ENCODE measurements at places on chromosomes 12 and 14. TPM values are rescaled to one million over a fixed set of nuclear protein-coding genes. Genes with fewer than 3 reads are reported as not detected.

DNA sequence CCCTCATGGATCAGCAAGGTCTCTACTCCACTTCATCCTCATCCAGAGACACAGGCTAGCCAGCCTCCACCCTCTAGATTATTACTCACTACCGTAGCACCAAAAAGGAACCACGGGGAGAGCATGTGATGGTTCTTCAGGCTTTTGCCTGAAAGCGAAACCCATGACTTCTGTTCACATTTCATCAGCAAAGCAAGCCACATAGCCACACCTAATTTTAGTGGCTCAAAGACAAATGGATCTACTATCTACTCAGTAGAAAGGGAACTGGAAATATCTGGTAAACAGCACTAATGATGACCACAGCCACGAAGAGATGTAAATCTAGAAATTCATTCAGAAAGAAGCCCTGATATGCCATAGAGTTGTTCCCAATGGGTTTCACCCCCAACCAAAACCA is 51.4 kb downstream of the VCPKMT start:
- peak; percentile 72 for DNase-seq

CLEC9A gene
- not detected for total RNA-seq

CPNE8 gene
- total RNA-seq = not detected

GRCh38 chr12:125110641-125111360 is 45.6 kb downstream of the AACS start:
- no peak for DNase-seq

DNA sequence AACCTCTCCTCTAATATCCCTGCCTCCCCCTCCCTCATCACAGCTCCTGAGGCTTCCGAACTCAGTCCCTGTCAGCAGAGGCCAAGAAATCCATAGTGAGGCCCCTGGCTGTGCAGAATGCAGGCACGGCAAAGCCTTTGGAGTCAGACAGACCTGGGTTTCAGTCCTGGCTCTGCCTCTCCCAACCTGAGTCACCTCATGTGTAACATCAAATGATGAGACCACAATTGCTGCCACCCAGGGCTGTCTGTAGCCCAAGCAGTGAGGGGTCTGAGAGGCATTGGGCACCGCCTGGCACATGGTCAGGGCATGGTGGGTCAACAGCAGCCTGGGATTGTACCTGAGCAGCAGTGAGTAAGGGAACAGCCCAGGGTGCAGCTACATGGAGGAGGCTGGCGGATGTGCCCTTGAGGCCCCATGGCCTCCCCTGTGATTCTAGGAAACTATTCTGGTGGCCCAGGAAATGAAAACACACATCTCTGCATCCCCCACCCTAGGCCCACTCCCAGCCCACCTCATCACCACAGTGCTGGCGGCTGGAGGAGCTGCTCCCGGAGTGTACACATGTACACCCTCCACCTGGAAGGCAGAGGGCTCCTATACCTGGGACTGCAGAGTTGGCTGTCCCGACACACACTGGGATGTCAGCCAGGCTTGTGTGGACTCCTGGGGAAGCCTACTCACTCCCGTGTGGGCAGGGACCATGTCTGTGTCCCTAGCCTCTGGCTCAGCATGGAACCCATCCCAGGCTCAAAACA is 7.7 kb downstream of the ANKRD33 start:
- no peak for DNase-seq

DNA sequence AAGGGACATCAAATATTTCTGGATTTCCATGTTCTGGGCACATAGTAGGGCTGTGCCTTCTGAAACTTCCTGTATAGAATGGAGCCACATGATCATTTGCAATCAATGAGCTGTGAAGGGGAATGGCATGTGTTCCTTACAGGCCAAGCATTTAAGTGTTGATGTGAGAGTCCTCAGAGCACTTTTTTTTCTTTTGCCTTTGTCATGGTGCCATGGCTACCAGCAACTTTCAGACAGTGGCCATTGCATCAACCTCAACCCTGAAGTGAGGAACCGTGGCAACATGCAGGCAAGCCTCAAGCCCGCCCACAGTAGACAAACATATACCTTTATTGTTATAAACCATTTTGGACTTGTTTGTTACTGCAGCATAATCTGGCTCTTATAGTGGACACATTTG is 948.1 kb downstream of the NRXN3 start:
- no peak for DNase-seq

GRCh38 chr14:68965261-68965761 is 13.8 kb downstream of the ACTN1 start:
- DNase-seq = no peak

DNA sequence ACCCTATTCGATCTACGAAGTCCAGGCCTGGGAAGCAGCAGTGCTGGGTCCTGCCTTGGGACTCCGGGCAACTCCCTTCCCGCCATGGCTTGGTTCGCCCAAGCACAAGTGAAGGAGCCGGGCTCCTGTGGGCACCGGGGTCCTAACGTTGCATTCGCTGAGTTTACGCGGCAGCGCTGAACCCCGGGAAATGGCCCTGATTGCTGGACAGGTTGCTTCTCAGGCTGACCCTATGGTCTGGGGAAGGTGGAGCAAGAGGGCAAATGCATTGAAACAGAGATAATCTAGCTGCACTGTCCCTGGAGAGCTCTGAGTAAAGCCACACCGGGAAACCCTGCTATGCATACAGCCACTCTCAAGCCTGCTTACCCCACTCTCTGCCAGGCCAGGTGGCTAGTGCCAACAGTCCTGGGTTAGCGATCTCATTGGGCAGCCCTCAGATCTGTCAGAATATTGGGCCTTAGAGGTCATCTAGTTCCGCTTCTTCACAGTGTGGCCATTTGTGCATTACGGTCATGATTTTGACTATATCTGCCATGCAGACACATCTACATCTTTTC is 11.3 kb downstream of the SYNE3 start:
- DNase-seq = no peak

DNA sequence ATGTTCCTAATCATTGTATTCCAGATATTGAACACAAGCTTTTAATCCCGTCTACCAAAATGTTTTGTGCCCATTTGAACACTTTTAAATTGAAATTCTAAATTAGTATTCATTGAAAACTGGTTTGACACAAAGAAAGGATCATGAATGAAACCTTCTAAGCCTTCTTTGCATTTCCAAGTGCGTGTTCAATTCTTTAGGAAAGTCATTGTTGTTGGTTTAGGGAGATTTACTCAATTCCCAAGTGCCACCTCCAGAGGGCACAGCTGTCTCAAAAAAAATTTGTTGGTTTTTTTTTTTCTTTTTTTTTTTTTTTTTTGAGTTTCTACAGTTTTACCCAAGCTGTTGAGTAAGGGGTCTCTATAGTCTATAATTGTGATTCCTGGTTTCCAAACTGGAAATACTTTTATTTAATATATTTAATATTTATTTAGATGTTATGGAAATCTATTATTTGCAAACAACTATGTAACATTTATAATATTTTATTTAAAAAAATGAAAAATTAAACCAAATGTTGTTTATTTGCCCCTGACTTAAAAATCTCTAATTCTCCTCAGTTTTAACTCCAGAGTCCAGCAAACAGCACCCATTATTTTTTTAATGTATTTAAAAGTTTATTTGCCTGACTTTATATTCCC is 79.9 kb downstream of the NEDD1 start:
- peak; percentile 39 for DNase-seq

IL22 gene
- total RNA-seq = not detected

GRCh38 chr12:90978117-90978770 is 23.3 kb upstream of the CCER1 start:
- peak; percentile 83 for DNase-seq

DNA sequence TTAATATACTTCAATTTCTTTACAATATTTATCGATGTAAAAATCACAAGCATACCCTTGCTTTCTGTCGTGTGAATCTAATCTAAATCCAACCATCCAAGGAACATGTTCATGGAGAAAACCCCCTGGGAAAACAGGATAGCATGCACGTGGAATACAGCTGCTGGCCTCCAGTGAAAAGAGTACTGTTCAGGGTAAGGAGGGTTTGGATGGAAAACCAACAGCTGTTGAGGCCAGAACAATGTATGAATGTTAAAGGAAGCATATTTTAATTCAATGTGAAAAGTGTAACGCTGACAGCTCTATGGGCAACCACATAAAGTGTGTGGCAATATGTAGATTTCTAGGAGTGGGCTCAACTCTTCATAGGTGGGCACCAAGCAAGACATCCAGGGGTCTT is 344.0 kb downstream of the TMEM132D start:
- DNase-seq = no peak

DNA sequence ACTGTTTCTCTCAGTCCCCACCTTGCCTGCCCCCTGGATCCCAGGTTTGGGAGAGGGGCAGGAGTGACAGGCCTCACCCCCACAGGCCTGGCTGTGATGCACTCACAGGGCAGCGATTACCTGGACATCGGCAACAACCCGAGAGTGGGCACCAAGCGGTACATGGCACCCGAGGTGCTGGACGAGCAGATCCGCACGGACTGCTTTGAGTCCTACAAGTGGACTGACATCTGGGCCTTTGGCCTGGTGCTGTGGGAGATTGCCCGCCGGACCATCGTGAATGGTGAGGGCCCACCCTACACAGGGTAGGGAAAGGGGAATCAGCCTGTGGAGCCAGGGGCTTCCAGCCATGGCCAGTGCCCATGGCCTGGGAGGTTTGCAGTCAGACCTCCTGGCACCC is 8.6 kb downstream of the ACVRL1 start:
- no peak for DNase-seq

CLEC4D gene
- not detected for total RNA-seq

SMAGP gene
- total RNA-seq = 3.6 TPM

DNA sequence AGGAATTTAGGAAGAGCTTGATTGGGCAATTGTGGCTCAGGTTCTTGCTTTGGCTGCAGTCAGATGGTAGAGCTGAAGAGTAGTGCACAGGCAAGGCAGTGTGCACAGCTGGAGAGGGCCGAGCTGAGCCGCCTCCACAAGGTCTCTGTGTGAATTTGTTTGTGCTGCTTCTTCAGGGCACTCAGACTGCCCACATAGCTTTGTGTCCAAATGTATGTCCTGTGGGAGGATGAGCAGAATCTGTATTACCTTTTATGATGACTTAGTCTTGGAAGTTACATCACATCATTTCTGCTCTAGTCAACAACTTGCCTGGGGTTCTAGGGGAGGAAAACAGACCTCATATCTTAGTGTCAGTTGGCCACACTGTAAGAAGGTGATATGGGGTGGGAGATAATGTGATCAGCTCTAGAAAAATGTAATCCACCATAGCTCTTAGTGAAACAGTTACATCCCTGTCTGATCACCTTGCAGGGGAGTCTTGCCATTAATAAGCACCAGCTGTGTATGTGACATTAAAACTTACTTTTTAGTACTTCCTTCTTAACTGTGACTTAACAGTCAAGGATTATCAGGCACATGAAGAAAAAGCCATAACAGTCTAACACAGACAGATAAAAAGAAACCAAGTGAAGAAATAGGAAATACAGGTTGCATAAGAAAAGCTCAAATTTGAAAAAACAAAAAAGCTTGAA is 53.4 kb downstream of the RCOR1 start:
- no peak for DNase-seq

DNA sequence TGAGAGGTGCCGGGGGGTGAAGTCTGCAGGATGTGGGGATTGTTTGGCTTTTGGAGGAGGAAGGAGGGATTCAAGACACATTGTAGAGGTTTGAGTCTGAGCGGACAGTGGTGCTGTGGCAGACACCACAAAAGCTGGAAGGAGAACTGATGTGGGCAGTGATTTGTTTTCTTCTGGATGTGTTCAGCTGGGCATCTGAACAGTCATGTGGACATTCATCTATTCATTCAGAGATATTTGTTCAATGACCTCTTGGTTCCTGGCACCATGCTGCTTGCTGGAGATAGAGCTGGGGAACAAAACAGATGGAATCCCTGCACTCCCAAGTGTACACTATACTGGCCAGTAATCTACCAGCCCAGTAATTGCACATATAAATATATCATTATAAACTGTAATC is 64.0 kb downstream of the PTPN11 start:
- DNase-seq = no peak

DNA sequence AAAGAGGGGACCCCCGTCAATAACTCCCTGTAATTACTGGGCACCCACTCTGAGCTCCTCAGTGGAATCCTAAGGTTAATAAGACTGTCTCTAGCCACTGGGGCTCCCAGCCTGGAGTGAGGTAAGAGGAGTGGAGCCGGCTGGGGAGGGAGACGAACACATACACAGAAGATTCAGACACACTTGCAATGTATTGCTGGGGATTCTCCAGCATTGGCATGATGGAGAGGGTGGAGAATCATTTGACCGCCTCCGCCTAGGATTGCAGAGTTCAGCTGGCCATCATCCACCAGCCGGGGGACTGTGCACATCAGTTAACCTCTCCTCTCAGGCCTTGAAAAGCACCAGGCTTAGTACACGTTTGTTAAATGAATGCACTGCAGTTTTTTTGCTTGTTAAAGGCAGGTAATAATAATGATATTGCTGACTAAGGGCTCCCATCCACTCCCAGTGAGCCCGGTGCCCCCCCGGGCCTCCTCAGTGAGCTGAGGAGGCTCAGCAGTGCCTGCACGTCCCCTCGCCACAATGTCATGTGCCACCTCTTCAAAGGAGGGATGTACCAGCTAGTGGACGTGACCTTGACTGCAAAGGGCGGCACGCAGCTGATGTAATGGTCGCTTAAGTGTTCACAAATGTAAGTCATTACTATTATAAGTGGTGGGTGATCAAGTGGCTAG is 20.3 kb upstream of the FAIM2 start:
- DNase-seq = no peak

DNA sequence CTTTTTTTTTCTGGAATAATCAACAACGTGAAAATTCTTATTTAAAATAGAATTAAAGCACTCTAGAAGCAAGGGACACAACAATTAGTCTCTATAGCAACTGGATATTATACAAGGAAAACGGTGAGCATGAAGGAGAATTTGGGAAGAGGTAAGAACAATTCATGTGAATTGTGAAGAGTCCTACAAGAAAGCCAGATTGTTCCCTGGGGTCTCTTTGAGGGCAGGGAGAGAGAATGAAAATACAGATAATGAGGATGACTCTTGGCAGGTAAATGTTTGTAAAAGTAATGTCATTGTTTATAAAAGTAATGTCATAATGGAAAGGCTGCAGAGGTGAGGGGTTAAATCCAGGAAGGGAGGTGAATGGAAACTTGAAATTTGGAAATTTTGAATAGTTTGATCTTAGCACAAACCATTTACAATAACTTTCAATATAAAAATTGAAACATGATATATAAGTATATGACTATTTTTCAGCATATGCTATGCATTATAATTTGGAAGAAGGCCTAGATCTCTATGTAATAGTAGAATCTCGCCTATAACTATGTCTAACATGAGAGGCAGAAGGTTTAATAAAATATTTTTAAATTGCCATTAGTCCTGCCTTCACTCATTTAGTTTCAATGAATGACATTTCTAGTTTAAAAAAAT is 378.8 kb upstream of the DCN start:
- no peak for DNase-seq

PIANP gene
- total RNA-seq = not detected

DNA sequence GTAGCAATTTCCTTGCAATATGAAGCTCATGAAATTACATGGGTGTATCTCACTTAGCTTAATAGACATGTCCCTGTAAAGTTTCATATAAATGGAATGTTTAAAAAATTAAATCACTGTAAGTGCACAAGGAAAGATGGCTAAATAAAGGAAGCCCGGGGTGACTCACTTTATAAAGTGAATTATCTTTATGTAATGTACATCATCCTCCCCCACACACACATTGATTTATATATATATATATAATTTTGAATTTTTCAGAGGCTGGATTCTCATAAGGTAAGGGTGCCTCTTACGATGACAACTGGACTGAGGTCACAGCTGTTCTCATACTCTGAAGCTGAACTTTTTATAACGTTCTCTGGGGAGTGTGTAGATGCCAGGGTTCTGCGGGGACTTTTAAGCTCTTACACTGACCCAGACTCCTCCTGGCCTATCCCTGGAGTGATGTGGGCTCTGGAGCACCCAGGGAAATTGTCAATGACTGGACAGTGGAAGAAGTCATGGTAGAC is 108.7 kb upstream of the HIF1A start:
- peak; percentile 96 for DNase-seq

- peak; percentile 37 for DNase-seq
Observed at GRCh38 chr12:123150275-123150743, 581 bp downstream of the PITPNM2 start.
